ENCODE measurements at places on chromosomes 4 and X.

DNA sequence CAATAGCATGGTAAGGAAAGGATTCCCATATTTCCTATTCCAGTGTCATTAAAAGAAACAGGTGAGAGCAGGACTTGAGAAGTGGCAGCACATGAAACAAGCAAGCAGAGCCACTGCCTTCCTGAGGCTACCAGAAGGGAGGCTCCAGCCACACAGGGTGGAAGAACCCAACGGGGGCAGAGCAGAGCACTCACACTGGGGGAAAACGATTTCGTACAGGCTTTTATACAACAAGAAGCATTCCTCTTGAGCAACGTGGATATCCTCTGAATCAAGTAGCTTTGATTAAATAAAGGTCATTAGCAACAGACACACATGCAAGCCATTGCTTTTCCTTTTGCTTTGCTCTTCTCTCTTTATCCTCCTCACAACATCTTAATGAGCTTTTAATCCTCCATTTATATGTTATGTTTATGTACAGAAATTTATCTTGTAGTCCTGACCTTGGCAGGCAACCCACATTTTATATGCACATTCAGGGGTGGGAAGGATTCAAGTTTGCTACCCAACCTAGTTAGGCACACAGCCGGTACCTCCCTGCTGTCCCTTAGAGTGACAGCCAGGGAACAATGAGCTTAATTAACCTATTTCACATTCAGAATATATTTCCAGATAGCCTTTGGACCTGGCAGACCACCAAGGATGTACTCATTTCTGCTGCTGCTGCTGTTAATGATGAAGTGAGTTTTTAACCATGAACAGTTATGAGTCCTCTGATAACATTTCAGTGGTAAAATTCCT lies 202.1 kb downstream of the ARHGAP24 start:
- peak; percentile 9 for DNase-seq

DNA sequence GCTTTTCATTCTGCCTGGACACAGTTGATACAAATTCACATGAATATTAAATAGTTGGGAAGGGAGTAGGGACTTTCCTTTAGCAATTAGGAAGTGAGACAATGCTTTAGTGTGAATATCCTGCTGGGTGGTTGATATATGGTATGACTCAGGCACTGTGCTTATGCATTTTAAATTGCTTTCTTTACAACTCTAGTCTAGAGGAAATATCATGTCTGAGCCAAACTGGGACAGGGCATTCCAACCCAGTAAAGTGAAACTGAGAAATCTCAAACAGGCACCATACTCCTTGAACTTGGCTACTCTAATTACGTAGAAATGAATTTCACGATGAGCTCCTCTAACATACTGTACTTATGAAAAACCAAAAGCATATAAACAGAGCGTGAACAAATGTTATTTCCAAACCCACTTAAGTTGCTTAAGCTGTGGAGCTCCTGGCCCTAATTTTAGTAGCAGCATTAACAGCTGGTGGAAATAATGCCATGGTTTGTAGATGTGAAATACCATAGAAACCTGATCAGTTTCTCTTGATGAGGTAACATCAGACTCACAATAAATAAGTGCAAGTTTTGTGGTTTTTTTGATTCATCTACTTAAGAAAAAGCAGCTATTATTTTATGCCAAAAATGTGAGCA lies 242.9 kb upstream of the GK2 start:
- DNase-seq = no peak

GRCh38 chr4:128770807-128771206 lies 38.7 kb upstream of the JADE1 start:
- DNase-seq = no peak

GRCh38 chr4:140846736-140847135 lies 90.6 kb upstream of the TBC1D9 start:
- no peak for DNase-seq

DNA sequence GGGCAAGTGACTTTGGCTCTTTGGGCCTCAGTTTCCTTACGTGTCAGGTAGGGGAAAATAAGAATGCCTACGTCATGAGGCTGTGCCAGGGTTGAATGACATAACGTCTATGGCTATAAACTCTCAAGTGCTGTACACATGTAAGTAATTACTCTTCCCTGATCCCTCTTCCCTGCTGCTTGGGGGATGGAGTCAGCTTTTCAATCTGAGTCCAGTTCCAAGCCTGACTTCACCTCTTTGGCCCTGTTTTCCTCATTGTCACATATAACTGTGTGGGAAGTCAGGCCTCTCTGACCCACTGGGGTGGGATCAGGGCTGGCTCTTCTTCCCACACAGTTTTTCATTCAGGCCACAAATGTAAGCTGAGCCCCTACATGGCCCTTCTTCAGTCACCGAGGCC lies 11.4 kb upstream of the CITED1 start:
- no peak for DNase-seq

GRCh38 chr4:27096142-27096824 lies 235.6 kb downstream of the STIM2 start:
- no peak for DNase-seq

- DNase-seq = no peak
Observed at GRCh38 chr4:41339812-41340809, 83.4 kb downstream of the UCHL1 start.

DNA sequence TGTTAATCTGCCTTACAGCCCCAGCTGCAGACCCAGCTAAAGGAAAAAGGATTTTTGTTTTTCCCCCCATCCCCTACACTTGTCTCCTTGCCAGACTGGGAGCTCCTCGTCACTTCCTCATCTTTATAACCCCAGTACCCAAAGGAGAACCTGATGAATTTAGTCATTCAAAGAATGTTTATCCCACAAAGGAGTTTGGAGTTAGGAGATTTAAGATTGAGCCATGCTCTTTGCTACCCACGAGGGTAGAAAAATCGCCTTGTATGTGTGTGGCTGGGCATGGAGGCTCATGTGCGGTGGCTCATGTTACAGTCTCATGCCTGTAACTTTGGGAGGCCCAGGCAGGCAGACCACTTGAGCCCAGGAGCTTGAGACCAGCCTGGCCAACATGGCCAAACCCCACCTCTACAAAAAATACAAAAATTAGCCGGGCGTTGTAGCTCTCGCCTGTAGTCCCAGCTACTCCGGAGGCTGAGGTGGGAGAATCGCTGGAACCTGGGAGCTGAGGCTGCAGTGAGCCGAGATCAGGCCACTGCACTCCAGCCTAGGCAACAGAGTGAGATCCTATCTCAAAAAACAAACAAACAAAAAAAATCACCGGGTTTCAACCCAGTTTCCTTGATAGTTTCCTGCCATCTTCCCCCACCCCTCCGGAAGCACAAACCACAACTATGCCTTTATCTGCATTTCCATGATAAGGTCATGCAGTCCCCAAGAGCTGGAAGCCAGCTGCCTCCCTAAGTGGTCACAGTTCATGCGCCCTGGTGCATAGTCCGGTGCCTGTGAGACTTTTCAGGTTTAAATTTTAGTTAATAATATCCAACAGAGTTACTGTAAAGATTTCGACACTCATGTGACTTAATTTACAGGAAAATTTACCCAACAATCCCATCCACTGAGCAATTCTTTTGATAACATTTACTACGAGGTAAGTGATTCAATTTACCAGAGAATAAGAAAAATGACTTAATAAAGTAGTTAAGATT lies 1.5 kb downstream of the CFAP97 start:
- peak; percentile 45 for DNase-seq

DNA sequence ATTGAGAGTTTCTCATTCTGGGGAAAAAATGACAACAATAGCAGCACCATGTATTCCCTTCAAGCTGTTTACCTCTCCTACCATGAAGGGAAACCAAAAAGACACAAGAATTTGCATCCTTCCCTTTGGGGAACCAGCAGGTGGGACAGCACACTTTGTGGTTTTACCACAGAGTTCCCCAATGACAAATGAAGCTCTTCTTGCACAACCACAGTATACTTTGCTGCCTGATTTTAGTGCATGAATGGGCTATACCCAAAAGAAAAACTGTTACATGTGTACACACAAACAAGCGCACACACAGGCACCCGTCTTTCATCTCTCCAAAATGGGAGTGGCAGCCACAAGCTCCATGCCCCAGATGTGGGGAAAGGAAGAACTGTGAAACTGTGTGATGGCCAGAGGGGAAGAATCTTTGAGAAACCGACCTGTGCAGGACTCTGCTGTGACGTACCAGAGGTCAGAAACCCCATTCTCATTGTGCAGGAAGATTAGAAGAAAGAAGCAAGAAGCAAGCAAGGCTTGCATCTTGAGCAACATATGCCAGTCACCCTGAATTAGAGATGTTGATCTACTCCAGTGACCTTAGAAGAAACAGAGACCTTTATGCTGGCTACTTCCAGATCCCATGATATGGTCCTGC lies 2.7 kb upstream of the MAML3 start:
- DNase-seq = no peak

DNA sequence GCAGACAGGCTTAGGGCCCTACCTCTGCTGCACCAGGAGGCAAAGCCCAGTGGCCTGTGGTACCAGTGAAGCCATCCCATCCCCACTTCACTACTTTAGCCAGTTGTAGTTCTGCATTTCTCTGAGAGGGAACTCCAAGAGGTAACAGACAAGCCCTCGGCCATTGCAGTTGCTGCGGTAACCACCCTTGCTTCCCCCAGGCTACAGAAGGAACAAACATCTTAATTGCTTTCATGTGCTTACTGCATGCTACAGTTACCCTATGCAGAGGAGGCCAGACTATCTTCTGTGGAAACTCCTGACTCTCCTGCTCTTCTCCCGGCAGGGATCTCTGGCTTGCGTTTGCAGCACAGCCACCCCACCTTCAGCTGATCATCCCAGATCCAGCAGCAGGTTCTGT lies 67.8 kb downstream of the SPIN4 start:
- DNase-seq = no peak

- DNase-seq = no peak
Observed at GRCh38 chr4:95533254-95533653, 15.5 kb downstream of the UNC5C start.

DNA sequence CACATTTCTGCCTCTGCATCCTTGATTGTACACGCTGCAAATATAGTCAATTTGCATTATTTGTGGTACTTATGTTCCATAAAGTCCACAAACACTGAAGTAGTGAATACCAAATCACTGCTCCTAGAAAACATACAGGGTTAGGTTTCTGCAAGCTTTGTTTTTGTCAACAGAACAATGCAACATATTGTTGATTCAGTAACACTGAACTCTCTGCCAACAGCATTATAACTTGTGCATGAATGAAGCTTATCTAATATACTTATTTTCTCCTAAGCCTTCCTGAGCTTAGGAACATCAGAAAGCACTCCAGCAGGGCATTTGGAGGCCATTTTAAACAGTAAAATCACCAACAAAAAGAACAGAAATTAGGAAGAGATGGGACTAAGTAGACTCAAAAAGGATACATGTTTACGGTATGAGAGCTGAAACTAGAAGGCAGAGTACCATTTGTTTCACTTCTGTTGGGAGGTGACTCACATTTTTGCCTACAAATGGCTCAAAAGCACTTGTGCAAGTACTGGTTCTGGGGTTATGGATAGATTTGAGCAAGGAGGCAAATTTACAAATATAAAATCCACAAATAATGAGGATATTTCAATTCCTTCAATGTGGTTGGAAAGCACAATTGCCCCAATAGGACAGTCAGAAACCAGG lies 14.1 kb downstream of the COX18 start:
- DNase-seq = no peak

DNA sequence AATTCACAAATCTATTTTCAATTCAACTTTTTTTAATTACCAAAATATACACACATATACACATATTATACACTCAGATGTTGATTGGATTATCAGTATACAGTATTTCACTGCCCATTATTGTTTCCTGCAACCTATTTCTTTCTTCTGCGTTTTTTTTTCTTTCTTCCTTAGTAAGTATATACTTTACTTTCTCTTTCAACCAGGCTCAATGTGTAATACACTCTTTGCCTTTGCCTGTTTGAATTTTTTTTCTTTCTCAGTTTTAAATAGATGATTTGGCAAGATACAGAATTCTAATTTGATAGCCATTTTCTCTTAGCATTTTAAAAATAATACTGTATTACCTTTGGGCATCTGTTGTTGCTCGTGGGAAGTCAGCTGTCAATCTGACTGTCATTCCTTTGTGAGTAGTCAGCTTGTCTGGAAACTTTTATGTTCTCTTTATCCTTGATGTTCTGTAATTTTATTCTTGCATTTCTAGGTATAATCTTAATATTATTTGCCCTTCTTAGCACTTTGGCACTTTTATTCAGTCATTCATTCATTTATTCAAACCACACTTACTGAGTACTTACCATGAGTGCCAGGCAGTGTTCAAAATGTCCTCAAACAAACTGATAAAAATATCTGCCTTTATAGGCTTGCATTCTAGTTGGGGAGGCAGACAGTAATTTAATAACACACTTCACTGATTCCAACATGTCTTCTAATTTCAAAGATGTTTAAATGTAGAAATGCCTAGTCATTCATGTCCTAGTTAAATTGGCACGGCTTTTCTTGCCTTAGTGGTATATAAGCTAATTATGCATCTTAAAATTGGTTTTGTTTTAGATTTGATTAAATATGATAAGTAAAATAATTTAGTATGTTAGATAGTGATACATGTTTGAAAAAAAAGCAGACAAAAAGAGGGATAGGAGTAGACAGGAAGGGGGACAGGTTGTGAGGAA lies 3.7 kb downstream of the USP38 start:
- DNase-seq = no peak

DNA sequence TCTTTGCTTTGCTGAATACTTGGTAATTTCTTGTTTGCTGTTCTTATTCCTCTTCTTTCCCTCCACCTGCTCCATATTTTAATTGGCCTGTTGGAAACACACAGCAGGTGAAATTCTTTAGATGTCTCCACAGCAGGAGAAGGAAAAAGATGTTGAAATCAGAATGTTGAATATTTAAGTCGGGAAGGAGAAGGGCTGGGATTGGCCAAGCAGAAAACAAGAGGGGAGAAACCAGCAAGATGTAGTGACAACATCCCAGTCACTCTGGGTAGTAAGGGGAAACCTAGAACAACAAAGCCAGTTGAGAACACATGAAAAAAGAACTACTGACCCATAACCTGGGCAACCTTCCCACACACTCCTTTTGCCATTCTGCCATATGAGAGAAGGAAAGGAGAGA lies 37.3 kb upstream of the STAG2 start:
- DNase-seq = no peak

GRCh38 chr4:139889264-139889663 lies 223.6 kb downstream of the MGST2 start:
- peak; percentile 20 for DNase-seq

DNA sequence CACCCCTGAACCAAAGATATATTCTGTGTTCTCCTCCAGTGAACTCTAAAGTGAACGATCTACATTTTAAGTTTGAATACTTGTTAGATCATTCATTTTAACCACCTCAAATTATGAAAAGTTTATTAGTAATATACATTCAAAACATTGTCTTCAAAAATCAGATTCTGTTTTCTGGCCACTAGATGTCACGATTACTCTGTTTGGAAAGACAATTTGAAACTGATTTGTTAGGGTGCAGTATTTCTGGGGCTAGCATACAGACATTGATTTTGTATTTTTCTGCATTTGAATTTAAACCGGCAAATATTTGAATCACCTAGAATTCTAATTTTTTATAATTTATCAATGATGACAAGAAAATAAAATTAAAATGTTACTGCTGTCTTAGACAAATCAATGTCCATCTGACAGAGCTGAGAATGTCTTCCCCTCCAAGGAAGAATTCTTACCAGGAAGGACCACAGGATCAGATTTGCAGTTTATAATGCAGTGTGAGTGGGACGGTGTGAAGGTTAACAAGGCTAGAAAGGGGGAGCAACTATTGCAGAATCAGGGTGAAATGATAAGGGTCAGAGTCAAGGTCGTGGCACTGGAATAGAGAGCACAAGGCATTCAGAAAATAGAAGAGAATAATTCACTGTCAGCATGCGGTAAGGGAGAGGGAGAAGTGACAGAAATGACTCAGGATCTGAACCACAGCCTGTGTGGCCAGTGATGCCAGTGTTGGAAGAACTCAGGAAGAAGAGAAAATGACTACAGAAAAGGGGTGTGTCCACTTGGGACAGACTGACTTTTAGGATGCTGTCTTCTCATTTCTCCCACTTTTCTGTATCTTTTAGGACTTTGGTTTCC lies 91.6 kb downstream of the ANXA10 start:
- DNase-seq = peak; percentile 5
